ENCODE measurements at places on chromosomes 1 and 21.

- no peak for DNase-seq
These were observed 67.0 kb downstream of the RASAL2 start for GRCh38 chr1:178160736-178161475.

DNA sequence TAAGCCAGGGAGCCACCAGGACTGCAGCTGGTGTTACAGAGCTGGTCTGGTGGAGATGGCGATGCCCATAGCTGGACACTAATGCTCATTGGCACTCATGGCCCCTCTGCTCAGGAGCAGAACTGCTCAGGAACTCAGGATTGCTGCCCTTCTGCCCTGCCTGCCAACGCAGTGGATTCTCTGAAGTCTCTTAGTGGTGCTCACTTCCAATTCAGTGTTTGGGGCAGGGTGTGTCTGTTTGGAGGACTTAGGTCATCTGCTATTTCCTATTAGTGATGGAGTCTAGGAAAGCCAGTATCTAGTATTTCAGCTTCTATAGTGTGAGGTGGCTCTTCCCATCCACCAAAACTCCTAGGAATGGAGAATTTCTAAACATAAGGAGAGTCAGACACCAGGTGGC, 29.1 kb downstream of the S100A10 start:
- no peak for DNase-seq

DNA sequence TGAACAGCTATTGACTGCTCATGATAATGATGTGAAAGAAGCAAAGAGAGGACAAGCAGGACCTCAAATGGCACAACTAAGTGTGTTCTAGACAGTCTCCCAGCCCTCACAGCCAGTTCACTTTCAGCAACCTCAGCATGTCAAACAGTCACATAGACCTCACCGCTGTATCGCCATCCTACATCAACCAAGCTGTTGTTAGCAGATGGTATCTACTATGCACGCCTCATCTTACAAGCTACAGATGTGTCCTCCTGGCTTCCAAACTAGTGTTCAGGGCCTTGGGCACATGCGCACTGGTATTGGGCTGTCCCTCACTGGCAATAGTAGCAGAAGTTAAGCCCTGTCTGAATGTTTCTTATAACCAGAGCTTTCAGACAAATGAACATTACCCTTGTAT, 28.4 kb downstream of the EVI5 start:
- no peak for DNase-seq

DNA sequence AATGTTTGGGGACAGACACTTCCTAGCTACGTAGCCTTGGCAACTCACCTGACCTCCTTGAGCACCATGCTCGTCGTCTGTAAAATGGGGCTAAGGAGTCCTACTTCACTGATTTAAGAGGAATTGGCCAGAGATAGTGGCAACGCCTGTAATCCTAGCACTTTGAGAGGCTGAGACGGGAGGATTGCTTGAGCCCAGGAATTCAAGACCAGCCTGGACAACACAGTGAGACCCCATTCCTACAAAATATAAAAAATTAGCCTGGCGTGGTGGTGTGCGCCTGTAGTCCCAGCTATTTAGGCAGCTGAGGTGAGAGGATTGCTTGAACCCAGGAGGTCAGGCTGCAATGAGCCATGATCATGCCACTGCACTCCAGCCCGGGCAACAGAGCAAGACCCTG, 4.5 kb downstream of the SYTL1 start:
- DNase-seq, result no peak

- DNase-seq, result no peak
These were observed 11.4 kb upstream of the SLC2A5 start for GRCh38 chr1:9080705-9081291.

GRCh38 chr1:6955357-6956094, 170.3 kb downstream of the CAMTA1 start:
- no peak for DNase-seq

- no peak for DNase-seq
These were observed 84.4 kb upstream of the ACTRT2 start for GRCh38 chr1:2936559-2937515.

DNA sequence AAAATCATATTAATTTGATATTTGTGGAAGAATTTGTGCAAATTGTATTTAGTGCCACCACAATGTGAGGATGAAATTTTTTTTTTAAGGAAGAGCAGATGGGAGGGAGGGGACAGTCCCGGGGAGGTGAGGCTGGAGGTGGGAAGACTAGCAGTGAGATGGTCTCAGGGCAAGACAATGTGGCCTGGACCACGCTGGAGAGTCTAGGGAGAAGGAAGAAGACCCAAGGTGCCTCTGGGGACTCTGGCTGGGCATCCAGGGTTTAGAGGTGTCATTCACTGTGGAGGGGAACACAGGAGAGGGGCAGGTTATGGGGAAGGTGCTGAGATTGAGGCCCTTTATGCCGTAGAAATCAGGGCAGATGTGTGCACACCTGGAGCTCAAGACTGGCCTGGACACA, 10.3 kb upstream of the THEMIS2 start:
- no peak for DNase-seq

GRCh38 chr1:118896416-118896815, 91.7 kb downstream of the TBX15 start:
- no peak for DNase-seq

DNA sequence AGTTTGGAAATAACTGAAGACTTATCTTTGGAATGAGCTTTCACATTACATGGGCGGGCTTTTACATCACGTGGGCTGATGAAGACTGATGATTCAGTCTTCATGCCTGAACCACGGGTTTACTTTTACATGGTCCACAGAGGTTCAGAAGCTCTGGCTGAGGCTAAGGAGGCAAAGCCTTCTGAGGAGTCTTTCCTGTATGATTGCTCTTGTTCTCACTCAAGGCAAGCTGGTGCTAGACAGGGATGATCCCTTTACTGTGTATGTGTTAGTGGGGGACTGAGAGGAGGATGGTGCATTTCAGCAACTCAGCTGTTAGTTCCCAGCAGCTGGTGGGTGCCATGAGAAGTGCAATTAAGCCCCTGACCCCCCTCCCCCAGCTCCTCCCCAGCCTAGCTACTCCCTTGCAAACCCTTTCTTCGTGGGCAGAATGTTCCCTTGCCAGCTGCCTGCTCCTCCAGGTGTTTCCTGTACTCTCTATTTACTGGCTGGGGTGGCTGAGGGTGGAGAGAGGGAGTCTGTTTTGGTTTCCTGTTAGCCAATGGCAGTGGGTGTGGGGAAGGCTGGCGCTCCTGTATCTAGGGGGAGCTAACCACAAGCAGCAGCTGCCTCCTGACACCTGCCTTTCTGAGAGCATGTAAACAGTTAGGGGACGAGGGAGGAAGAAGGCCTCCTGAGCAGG, 15.4 kb downstream of the BTG2 start:
- no peak for DNase-seq

DNA sequence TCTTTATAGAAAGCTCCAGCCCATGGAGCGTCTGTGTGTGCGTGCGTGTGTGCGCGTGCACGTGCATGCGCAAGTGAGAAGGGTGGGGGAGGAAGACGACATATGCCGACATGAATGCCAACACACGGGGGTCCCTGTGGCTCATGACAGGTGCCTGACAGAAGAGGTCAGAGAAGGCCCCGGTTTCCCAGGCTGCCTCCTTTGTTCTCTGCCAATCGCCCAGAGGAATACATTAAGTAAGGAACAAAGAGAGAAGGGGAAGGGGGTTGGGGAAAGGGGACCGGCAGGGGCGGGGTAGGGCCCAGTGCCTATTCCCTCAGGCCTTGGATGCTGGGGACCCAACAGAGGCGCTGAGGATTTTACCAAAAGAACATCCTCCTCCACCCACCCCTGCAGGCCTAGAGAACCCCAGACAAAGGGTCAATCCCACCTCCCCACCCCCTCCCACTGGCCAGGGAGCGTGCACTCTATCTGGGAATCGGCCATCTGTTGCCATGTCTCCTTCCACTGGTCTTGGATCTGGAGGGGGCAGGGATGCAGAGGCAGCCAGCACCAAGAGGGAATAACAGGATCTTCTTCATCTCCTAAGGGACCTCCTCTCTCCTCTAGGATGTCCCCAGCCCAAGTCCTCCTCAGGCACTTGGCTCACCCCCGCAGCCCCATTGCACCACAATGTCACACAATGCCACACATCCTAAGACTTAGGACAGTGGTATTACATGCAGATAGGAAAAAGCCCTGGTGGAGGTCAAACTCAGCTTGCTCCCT, 39.4 kb downstream of the PIK3C2B start:
- DNase-seq, result no peak

DNA sequence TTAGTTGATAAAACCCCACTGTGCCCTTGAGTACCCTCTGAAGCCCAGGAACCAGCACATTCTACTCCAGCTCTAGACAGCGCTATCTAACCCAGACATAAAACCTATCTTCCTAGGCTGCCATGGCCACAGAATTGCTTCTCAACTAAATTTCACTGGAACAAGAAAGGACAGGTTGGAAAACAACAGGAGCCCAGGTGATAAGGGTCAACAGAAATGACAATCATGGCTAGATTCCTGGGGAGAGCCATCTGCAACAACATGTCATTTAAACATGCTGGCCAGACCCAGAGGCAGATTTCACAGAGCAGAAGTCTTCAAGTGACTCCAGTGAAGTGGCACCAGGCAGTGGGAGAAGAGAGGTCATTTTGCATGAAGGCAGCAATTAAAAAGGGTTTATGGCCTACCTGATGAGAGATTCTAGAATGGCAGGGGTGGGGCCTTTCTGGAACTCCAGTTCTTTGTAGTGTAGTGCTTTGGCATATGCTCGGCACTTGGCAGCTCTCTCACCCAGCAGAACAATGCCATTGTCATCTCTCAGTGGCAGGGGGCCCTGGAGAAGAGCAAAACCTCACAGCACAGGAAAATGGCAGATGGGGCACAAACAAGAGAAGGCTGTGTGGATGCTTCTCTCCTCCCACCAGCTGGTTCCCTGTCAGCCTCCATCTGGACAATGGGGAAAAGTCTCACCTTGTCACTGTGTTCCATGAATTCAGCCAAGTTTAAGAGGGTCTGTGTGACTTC, 9.9 kb downstream of the ANGPTL7 start:
- no peak for DNase-seq
